ENCODE measurements at places on chromosomes 1 and 21.

DNA sequence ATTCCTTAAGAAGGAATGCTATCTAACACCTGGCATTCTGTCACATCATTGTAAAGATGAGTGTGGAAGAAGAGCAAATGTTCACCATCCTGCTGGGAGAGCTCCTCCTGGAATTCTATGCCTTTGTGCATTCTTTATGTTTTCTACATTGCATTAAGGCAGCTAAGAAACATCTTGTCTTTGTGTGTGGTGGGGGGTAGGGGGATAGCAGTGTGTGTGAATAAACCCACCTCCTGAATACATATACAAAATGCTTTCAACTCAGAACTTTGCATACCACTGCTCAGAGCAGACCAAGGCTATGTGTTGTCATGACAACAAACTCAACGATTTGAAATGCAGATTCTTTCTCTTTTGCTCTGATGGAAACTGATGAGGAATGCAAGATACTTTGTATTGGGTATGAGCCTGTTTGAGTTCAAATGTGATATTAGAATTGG, 193.6 kb upstream of the KAZN start:
- DNase-seq, result no peak

GRCh38 chr1:233865216-233865615, 39.3 kb upstream of the SLC35F3 start:
- DNase-seq, result no peak

DNA sequence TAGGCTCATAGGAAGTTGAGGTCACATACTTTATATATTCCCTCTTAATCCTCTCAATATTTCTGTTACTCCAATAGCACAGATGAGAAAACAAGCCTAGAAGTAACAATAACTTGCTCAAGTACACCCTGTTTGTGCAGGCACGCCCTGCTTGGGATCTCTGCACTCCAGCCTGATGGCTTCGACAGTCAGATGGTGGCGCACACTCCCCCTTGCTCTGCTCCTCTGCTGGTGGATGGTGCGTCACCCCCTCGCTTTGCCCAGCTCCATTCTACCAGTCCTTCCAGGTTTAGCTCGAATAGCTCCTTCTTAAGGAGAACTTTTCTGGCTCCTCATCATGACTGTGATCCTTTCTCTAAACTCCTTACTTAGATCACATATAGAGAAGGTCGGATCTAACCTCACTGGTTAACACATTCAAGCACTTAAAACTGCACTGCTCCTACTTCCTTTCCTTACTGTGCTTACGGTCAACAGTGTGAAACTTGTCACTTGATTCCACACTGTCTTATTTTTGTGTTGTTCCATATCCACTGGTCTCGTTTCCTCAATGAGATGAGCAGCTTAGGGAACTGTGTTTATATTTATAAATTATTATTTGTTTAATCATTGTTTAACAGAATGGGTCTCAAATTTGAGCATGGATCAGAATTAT, 3.0 kb downstream of the TSPAN2 start:
- no peak for DNase-seq

- DNase-seq, result peak; percentile 94
Measured at GRCh38 chr1:64229307-64229706, 25.9 kb downstream of the UBE2U start.

DNA sequence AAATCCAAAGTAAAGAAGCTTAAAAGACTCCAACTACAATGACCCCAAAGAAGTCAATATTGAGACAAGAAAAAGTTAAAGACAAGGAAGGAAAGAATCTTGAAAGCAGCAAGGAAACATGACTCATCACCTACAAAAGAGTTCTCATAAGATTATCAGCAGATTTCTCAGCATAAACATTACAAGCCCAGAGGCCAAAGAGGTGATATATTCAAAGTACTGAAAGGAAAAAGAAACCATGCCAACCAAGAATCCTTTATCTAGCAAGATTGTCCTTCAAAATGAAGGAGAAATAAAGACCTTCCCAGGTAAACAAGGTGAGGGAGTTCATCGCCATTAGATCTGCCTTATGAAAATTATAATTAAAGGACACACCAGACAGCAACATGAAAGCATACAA, 49.8 kb downstream of the CSMD2 start:
- DNase-seq, result no peak

DNA sequence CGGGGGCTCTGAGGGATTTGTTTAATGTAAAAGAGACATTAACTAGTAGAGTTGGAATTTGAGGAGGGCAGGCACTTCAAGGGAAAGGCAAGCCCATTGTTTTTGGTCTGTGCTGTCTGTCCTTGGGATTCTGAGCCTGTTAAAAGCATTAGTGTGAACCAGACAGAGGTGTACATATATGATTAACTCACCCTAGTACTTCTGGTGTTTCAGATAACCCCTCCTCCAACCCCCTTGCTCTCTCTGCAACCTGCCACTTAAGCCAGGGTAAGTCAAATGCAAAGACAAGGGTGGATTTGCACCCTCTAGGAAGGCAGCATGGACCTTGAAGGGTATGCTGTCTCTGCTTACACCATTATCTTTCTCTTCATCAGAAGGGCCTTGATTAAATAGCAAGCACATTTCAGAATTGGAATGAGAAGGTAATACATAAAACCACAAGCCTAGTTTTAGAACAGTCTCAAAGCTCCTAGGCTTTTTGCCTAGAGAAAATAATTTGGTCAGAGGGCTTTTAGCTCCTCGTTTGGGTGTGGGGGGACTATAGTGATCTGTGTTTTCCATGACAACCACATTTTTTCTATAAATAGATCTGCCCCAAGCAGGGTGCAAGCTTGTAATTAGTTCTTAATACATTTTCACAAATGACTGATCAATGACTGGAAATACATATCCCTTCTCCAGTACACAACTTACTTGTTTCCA, 120.7 kb upstream of the SGIP1 start:
- DNase-seq, result no peak

Measured in NCI-H524 treated with DMSO at 0.1 percent for 48 hours (cell line).